Articular chondrocyte of knee joint (primary cell): ENCODE measurements at places on chromosomes 3 and 15. TPM values are rescaled to one million over a fixed set of nuclear protein-coding genes. Genes with fewer than 3 reads are reported as not detected.

The PDIA5 gene
- 96.3 and 101 TPM in 2 replicates for total RNA-seq

The SERPINI2 gene
- total RNA-seq: not detected in 2 replicates

The PCOLCE2 gene
- total RNA-seq: 102 and 124 TPM in 2 replicates

The SPSB4 gene
- total RNA-seq: 0.43 and 1.4 TPM in 2 replicates

The KLHDC8B gene
- 15.7 and 17.2 TPM in 2 replicates for total RNA-seq

The UBE2Q2 gene
- total RNA-seq: 84.4 and 92.9 TPM in 2 replicates

The SEMA7A gene
- total RNA-seq: 7.1 and 12.7 TPM in 2 replicates

The LYZL4 gene
- total RNA-seq: not detected in 2 replicates

The RBPMS2 gene
- total RNA-seq: 0.97 and 2.1 TPM in 2 replicates

The SERINC4 gene
- 0.13 TPM in 1 of 2 replicates, not detected in the other for total RNA-seq

The IFT122 gene
- 31.5 and 35.1 TPM in 2 replicates for total RNA-seq

The MELTF gene
- 53.1 and 54.0 TPM in 2 replicates for total RNA-seq

The LYSMD4 gene
- 8.8 and 11.3 TPM in 2 replicates for total RNA-seq

The SCN11A gene
- total RNA-seq: 0.11 and 0.13 TPM in 2 replicates

The LDHAL6B gene
- total RNA-seq: not detected in 2 replicates

The GFM1 gene
- total RNA-seq: 54.9 and 62.9 TPM in 2 replicates

The TRANK1 gene
- total RNA-seq: 24.8 and 28.1 TPM in 2 replicates

The TMF1 gene
- 61.0 and 136 TPM in 2 replicates for total RNA-seq

The SLC2A2 gene
- total RNA-seq: not detected in 2 replicates

The PEX11A gene
- total RNA-seq: 5.1 and 10.8 TPM in 2 replicates

The TRAIP gene
- 2.1 and 3.1 TPM in 2 replicates for total RNA-seq

The CCR8 gene
- total RNA-seq: not detected in 2 replicates

The RBP2 gene
- total RNA-seq: not detected in 2 replicates

The ERICH6 gene
- total RNA-seq: 0.39 TPM in 1 of 2 replicates, not detected in the other

The CHRNA3 gene
- not detected in 2 replicates for total RNA-seq

The AHSG gene
- total RNA-seq: 0.11 TPM in 1 of 2 replicates, not detected in the other

The BNC1 gene
- total RNA-seq: 6.1 and 7.0 TPM in 2 replicates

The C2CD4A gene
- 0.11 and 0.26 TPM in 2 replicates for total RNA-seq

The ZNF774 gene
- total RNA-seq: 1.8 and 2.8 TPM in 2 replicates

The GPR149 gene
- total RNA-seq: not detected in 2 replicates

The CDHR4 gene
- 0.13 TPM in 1 of 2 replicates, not detected in the other for total RNA-seq

The SMCO1 gene
- not detected in 2 replicates for total RNA-seq

The PLCB2 gene
- not detected in 2 replicates for total RNA-seq

The CACNA2D3 gene
- total RNA-seq: 7.3 and 17.7 TPM in 2 replicates

The PLCD1 gene
- total RNA-seq: 42.3 and 42.7 TPM in 2 replicates

The EXOSC7 gene
- total RNA-seq: 43.1 and 47.5 TPM in 2 replicates

The CYP1A2 gene
- total RNA-seq: not detected in 2 replicates

The IL17RD gene
- 4.2 and 5.4 TPM in 2 replicates for total RNA-seq

The GOLGA6A gene
- 0.11 and 0.13 TPM in 2 replicates for total RNA-seq

The CD200R1 gene
- 0.11 and 0.13 TPM in 2 replicates for total RNA-seq

The SLC6A20 gene
- not detected in 2 replicates for total RNA-seq

The KNG1 gene
- not detected in 2 replicates for total RNA-seq

The GLDN gene
- 56.1 and 57.2 TPM in 2 replicates for total RNA-seq

The TTBK2 gene
- total RNA-seq: 12.2 and 12.3 TPM in 2 replicates

The TRH gene
- total RNA-seq: 0.11 and 0.13 TPM in 2 replicates

The ATP8B4 gene
- total RNA-seq: 6.7 and 9.8 TPM in 2 replicates
